Stomach (tissue), 19 donors: ENCODE measurements at places on chromosomes 1 and 21. TPM values are rescaled to one million over a fixed set of nuclear protein-coding genes. Genes with fewer than 3 reads are reported as not detected.

DNA sequence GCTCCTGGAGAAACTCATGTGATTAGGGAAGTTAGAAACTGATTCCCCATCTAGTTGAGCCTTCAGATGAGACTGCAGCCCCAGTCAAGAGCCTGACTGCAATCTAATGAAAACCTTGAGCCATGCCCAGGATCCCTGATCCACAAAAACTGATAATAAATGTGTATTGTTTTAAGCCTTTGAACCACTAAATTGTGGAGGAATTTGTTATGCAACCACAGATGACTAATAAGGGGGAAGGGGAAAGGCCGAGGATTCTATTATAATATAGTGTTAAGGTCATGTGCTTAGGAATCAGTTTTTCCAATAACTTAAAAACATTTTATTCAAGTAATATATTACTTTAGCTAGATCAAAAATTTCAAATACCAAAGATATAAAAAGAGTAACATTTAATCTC, 52.8 kb upstream of the USP25 start:
- no peaks in the 10 kb centered on the region for H3K27me3 ChIP-seq
- H3K36me3 ChIP-seq, result no peaks in the 10 kb centered on the region
- DNase-seq, result no peak
- no peak overlapping the region for H3K27ac ChIP-seq
- no peak overlapping the region for H3K4me3 ChIP-seq
- no peaks in the 10 kb centered on the region for H3K4me1 ChIP-seq

DNA sequence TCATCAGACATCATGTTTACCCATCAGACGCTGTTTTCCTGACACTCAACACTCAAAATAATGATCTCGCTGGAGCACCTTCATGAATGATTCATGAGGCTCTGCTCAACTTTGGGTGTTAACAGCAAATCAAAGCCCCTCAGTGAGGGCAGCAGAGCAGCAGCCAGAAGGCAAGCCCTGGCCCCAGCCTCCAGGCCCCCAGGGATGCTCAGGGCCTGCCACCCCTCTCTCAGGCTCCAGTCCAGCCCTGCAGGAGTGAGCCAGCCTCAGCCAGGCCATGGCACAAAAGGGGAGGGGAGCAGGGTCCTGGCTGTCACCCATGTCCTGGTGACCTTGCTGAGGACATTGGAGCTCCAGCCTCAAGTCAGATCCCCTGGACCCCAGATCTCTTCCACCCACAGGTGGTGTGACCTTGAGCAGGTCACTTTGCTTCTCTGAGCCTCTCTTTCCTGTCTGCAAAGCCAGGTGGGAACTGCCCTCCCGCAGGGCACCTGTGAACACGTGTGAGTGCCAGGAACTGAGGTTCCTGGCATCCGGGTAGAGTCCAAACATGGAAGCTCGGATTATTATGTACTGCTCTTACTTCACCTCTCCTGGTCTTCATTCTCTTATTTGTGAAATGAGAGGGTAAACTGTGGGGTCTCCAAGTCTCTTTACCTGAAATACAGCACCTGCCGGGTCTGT, 161.6 kb upstream of the VAMP3 start:
- no peak for DNase-seq
- no peaks in the 10 kb centered on the region for H3K36me3 ChIP-seq
- no peak overlapping the region for H3K4me3 ChIP-seq
- H3K27me3 ChIP-seq, result no peaks in the 10 kb centered on the region
- H3K4me1 ChIP-seq, result no peaks in the 10 kb centered on the region

CLCA1 gene
- 25.9 TPM for total RNA-seq

BACH1 gene
- 107 TPM for total RNA-seq

GRCh38 chr1:231923491-231924041, 297.0 kb downstream of the DISC1 start:
- peaks cover 1% of the 10 kb centered on the region for H3K4me1 ChIP-seq
- no peak overlapping the region for H3K27ac ChIP-seq
- no peaks in the 10 kb centered on the region for H3K27me3 ChIP-seq
- DNase-seq, result no peak
- no peak overlapping the region for H3K4me3 ChIP-seq

HES3 gene
- not detected for total RNA-seq

DNA sequence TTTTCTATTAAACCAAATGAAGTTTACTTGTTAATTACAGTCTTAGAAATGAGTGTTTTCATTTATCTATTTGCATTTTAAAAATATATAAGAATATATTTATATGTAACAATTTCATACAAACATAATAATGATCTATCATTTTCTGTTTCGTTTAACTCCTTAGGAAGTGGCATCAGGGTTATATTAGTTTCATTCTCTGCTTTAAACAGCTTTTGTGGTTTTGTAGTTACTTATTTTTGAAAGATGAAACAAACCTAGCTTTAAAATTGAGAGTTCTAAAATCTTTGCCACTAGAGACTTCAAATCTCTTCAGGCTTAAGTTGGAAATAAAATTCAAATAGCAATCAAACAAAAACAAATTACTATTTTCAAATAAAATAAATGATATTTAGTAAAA, 2110.6 kb downstream of the MRPL39 start:
- H3K4me3 ChIP-seq, result no peak overlapping the region
- H3K27me3 ChIP-seq, result no peaks in the 10 kb centered on the region
- H3K4me1 ChIP-seq, result no peaks in the 10 kb centered on the region
- no peak for DNase-seq
- no peaks in the 10 kb centered on the region for H3K36me3 ChIP-seq

- peak overlapping the region; percentile 41 for H3K4me3 ChIP-seq
- peak overlapping the region; percentile 86 for H3K27ac ChIP-seq
- H3K4me1 ChIP-seq, result peaks cover 76% of the 10 kb centered on the region
- no peaks in the 10 kb centered on the region for H3K36me3 ChIP-seq
- DNase-seq, result peak; percentile 93
- H3K27me3 ChIP-seq, result no peaks in the 10 kb centered on the region
These were observed 101.8 kb downstream of the PRDM16 start for GRCh38 chr1:3170561-3171453.

GRCh38 chr1:152968248-152968647, 2.2 kb upstream of the SPRR4 start:
- no peaks in the 10 kb centered on the region for H3K36me3 ChIP-seq
- no peaks in the 10 kb centered on the region for H3K27me3 ChIP-seq
- no peak overlapping the region for H3K4me3 ChIP-seq
- no peak overlapping the region for H3K27ac ChIP-seq

GPR153 gene
- 5.7 TPM for total RNA-seq

PLCH2 gene
- 4.5 TPM for total RNA-seq

GRCh38 chr1:67824766-67825165, 8.5 kb downstream of the GNG12 start:
- peaks cover 4% of the 10 kb centered on the region for H3K36me3 ChIP-seq
- no peak overlapping the region for H3K4me3 ChIP-seq
- no peaks in the 10 kb centered on the region for H3K27me3 ChIP-seq
- H3K4me1 ChIP-seq, result peaks cover 11% of the 10 kb centered on the region
- DNase-seq, result no peak

HSD3B2 gene
- total RNA-seq, result not detected

DNA sequence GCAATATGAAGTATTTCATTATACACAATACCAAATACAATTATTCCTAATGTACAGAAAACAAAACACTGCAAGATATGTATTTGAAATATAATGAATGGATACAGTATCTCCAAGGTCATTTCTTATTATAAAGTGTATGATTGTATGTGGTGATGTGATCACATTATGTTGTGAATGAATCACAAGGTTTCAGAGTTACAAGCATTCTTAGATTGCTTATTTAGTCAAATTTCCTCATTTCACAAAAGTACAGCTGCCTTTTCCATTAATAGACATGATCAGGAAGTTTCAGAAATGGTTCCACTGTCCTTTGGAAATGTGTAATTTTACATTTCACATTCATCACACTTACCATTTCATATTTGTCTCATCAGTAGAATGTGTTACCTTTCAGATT, 28.3 kb upstream of the NEK7 start:
- no peak overlapping the region for H3K4me3 ChIP-seq
- H3K36me3 ChIP-seq, result no peaks in the 10 kb centered on the region
- no peak overlapping the region for H3K27ac ChIP-seq
- H3K27me3 ChIP-seq, result no peaks in the 10 kb centered on the region
- no peaks in the 10 kb centered on the region for H3K4me1 ChIP-seq
- DNase-seq, result no peak
